ENCODE measurements at places on chromosomes 2 and 18.

DNA sequence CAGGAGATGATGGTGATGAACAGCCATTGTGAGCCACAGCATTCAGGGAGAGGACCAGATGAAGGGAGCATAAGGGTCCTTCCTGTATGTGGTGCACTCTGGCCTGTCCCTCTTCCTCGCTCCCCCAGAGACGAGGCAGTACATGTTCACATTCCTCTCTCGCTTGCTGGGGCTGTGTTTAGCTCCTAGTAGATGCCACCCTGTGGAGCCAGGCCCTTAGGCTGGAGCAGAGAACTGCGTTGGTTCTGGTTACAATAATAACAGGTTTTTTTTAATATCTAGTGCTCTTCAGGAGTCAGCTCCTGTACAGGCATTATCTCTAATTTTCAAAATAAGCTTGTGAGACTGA lies 171.1 kb upstream of the MYT1L start:
- no peak for DNase-seq

DNA sequence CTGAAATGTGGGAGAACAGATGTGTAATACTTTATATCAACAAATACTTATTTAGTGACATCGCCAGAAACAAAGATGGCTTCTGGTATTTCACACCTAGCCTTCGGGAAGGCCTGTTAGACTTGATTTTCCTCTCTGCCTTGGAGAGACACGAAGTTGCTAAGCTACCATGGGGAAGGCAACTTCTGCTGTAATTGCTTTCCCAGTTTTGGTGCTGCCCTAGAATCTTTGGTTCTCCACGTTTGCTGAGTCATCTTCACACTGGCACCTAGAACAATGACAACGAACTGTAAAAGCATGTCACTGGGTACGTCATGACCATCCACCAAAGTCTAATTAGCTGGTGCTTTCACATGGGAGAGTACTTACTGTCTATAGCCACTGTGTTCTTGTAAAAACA lies 58.7 kb upstream of the ACTR3 start:
- DNase-seq = no peak

- no peak for DNase-seq
These were observed 62.8 kb upstream of the TSPYL6 start for GRCh38 chr2:54318821-54319220.

DNA sequence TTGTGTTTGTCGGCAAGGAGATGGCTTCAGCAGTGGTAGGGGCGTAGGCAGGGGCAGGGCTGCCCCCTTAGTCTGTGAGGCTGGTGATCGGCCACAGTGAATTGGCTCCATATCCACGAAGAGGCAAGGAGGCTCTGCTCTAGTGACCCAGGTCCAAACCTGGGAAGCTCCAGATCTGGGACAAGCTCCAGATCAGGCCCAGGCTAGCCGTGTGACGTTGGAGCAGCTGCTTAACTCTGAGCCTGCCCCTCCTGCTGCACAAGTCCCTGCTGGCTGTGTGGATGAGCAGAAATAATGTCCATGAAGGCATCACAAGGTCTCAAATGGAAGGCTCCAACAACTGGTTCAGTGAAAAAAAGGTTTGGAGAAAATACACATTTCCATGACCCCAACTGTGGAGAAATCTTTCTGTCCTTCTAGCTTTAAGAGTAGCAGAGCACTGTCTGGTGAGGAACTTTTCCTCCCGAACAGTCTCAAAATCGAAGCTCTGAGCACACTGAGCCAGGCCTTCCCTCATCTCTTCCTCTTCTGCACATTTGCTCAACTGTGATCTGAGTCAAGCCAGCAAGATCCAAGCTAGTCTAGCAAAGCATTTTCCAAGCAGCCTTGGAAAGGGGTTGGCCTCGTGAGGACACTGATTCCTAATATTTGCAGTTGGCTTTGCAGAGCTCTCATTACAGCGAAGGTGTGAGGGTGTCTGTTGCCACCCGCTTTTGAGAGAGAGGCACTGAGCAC lies 67.0 kb upstream of the TCF7L1 start:
- no peak for DNase-seq

- no peak for DNase-seq
These were observed 98.8 kb downstream of the KLF7 start for GRCh38 chr2:207066791-207067460.

GRCh38 chr2:43387092-43388062 lies 161.0 kb upstream of the ZFP36L2 start:
- no peak for DNase-seq

- no peak for DNase-seq
These were observed 241.9 kb downstream of the PTPRM start for GRCh38 chr18:7808992-7809391.

GRCh38 chr18:57084331-57085271 lies 62.3 kb upstream of the BOD1L2 start:
- no peak for DNase-seq

- no peak for DNase-seq
These were observed 127.5 kb downstream of the NFATC1 start for GRCh38 chr18:79523206-79523735.
